ENCODE measurements at places on chromosomes 16 and 17.

- no peak for DNase-seq
Measured at GRCh38 chr17:81673561-81674258, 7.2 kb downstream of the CCDC137 start.

- no peak for DNase-seq
Measured at GRCh38 chr17:75295201-75296158, 6.2 kb upstream of the SLC25A19 start.

- no peak for DNase-seq
Measured at GRCh38 chr17:7947651-7948050, 15.6 kb downstream of the CNTROB start.

GRCh38 chr17:80729761-80730160 lies 185.1 kb downstream of the RPTOR start:
- DNase-seq, result no peak

DNA sequence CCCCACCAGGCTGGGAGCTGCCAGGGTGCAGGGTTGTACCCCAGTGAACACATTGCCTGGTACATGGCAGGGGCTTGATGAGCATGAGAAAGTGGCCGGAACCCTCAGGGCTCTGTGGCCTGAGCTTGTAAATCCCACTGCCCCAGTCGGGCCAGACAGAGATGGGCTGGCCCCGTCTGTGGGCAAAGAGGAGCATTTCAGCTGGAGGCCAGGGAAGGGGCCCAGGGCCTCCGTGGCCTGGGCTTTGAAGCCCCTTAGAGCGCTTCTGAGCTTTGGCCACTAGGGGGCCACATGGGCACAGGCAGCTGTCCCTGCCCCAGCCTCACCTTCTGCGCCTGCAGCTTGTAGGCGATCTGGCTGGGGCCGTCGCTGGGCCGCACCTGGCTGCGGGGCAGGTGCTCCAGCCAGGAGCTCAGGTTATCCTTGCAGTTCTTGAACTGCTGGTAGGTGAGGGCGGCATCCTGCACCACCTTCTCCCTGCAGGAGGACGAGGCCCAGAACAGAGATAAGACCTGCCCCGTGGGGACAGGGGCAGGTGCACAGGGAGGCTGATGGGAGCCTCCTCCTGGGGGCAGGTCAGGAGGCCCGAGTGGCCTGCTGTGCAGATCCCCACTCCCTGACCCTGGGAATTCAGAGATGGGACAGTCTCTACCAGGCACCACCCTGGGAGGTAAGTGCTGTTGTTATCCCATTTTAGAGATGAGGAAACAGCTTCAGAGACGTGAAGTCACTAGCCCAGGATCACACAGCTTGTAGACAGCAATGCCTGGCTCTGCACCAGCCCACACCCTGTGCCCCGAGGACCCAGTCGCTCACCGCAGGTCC lies 12.8 kb downstream of the EVPL start:
- DNase-seq, result peak; percentile 16

Data from NCI-H2227 treated with DMSO at 0.1 percent for 48 hours (cell line).